ENCODE measurements at places on chromosomes 3 and 15.
A peak's percentile ranks its signal among the peaks of the same experiment; 100 is the strongest.

DNA sequence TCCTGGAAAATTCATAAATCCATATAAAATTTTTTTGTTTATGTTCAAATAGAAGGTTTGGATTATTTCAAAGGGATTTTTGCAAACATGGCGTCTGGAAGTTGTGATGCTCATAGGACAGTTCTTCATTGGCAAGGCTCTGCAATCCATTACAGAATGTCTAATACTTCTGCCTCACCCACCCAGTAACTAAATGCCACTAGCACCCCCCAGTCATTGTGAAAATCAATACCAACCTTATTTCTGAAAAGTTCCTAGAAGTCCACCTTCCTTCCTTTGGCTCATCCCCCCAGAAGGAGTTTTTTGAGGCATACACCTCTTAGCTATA is 17.9 kb downstream of the ATP11B start:
- DNase-seq = no peak

- DNase-seq = no peak
These were observed 100.4 kb upstream of the PHLDB2 start for GRCh38 chr3:111758642-111759041.

GRCh38 chr3:43503067-43503728 is 118.6 kb downstream of the ANO10 start:
- DNase-seq = no peak

GRCh38 chr3:14765576-14766427 is 53.0 kb upstream of the FGD5 start:
- no peak for DNase-seq

- DNase-seq = no peak
These were observed 27.6 kb upstream of the GPR171 start for GRCh38 chr3:151230646-151231045.

- DNase-seq = no peak
These were observed 27.9 kb upstream of the GP9 start for GRCh38 chr3:129032716-129033115.

GRCh38 chr3:32778389-32778788 is 39.4 kb upstream of the TRIM71 start:
- no peak for DNase-seq

DNA sequence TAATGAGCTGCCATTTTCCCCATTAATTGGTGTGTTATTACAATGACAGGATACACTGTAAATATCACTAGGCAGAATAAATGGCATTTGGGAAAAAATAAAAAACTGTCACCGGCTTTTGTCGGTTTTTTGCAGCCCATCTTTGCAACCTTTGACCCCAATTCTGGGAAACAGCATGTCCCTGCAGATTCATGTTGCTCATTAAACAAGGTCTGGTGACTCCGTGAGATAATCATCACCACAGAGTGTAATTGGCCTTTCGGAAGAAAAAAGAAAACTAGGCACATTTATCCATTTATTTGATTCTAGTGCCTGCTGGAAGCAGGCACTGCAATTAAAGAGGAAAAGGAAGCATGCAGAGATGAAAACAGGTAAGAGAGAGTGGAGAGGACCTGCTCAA is 64.5 kb downstream of the TRAT1 start:
- no peak for DNase-seq

DNA sequence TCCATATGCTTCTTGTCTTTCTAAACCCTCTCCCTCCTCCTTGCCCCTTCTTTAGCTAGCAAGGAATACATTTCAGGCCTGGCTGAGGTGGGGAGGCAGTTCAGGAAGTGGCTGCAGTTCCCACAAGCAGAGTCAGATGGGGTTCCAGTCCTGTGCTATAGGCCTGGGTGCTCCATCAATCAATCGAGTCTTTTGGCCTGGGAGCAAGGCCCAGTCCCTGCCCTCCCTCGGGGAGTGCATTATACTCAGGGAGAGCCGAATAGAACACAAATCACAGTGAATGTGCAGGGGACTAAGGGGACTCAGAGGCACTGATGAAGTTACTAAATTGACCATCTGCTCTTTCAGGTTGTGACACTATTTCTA is 58.0 kb upstream of the HERC1 start:
- no peak for DNase-seq

DNA sequence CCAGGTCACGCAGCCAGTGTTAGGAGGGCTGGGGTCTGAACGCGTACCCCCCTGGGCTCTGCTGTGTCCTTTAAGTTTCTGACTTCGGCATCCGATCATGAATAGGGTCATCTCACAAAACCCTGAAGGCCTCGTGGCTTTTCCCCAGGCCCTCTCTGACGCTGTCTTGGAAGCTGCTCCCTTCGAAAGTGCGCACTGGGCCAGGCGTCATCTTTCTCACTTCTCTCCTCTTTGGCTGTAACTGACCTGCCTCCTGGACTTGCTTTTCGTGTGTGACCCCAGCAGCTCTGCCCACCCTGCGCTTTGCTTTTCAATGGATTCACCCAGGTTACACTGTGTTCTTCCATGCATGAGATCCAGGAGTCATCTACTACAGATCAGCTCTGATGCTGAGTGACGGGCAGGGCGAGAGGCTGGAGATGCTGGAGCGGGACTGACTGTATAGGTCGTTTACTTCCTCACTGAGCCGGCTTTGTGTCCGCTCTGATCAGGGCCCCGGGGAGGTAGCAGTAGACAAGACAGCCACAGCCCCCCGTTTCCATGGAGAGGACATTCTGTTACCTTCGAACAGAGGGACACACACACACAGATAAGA is 45.0 kb upstream of the PCSK6 start:
- no peak for DNase-seq

DNA sequence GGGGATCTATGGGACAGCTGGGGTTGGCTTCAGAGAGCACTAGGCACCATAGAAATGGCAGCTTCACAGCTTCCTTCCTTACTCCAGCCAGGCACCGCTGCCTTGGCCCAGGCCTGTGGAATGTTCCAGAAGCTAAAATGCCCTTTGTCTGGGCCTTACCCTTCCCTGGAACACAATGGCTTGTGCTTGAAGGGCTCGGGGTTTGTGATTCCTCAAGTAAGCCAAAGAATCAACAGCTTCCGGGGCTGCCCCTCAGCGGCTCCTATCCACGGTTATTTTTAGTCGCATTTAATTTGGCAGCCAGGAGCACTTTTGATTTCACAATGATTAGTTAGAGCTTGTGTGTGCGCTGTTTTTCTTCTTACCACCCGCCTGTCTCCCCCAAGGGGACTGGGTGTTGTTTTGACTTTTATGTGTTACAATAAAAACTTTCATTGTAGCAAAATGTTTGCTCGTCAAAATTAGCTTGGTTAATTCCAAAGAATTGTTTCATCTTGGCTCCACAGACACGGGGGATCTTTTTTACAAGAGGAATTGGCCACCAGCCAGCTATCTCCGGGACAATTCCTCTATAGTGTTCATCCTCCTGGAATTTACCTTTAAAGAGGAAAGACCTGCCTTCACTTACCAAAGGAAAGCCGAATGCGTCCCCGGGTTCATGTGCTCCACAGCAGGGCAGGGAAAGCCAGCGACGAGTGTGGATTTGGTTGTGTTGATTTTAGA is 73.8 kb downstream of the TLE3 start:
- DNase-seq = no peak

DNA sequence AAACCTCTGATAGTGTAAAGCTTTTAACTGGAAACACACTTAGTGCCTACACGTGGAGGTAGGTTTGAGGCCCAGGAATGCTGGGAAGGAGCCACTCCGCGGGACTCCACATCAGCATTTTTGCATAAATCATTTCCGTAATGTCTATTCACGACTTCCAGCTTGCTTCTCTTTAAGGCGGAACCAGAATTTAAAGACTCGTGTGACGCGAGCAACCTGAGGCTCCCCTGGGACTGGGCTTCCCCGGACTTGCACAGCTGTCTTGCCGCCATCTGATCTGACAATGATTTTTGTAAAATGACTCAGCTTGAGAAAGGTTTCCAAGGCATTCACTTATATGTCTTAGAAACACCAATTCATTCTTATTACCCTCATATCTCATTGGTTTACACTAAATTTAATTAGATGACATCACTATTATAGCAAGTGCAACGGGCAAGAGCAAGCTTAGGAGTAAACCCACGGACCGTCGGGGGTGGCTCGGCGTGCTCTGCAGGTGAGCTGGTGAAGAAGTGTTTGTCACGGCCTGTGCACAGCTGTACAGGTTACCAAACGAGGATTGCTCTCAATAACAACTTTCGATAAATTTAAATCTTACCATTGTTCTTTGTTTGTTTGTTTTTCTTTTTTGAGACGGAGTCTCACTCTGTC is 95.2 kb downstream of the CHSY1 start:
- no peak for DNase-seq

DNA sequence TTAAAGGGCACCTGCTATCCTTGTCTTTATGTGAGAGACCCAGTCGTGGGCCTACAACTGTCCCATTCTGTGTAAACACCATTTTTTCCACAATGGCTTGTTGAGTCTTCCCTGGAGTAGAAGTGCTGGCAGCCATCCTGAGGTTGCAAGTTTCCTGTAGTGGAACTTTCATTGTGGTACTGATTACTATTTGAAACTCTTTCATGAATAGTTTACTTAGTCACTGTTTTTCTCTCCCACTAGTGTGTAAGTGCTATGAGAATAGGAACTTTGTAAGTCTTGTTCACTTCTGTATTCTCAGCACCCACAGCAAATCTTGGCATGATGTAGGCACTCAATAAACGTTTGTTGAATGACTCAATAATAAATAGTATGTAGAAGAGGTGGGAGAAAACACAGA is 48.6 kb downstream of the RARB start:
- DNase-seq = no peak

- DNase-seq = peak; percentile 24
These were observed 36.1 kb upstream of the MYO5C start for GRCh38 chr15:52331490-52332240.

GRCh38 chr15:77982127-77982490 is 95.4 kb downstream of the TBC1D2B start:
- DNase-seq = no peak

GRCh38 chr15:48435321-48435720 is 104.1 kb downstream of the DUT start:
- DNase-seq = no peak

- no peak for DNase-seq
These were observed 16.6 kb downstream of the SLC4A7 start for GRCh38 chr3:27467545-27467944.

DNA sequence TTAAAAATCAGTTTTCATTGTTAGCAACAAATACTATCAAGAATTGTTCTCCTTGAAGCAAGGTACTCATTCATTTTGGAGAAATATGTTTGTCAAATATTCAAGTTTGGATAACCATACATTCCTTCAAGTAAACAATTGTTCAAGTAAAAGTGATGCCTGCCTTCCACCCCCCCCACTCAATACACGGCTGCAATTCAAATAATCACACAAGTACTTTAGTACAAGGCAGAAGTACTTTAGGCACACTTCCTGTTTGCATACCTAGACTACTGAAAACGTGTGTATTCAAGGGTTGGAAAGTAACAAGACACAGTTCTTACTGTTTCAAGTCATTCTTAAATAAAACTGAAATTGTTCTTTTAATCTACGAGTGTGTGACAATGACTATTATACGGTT is 45.4 kb downstream of the TJP1 start:
- no peak for DNase-seq

GRCh38 chr3:98759629-98760028 is 3.5 kb upstream of the ST3GAL6 start:
- DNase-seq = no peak

DNA sequence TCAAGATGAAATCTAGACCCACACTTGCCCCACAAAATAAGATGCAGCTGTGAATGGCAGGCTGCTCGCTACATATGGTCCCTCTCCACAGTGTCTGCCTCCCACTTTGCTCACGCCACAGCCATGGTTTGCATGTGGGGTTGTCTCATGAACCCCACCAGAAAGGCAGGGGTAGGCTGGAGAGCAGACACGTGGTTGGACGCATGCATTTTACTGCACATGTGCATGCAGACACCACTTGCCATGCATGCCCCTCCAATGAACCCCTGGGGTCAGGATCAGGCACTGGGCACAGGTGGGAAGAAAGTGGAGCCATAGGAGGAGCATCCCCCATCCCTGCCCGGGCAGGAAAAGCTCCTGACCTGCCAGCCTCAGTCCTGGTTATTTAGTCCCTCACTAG is 20.7 kb downstream of the SCN5A start:
- no peak for DNase-seq

- no peak for DNase-seq
These were observed 234.8 kb upstream of the GADL1 start for GRCh38 chr3:31129241-31129640.

- DNase-seq = no peak
These were observed 29.1 kb downstream of the SLC6A1 start for GRCh38 chr3:11021611-11022011.

GRCh38 chr3:16102905-16103364 is 71.5 kb upstream of the GALNT15 start:
- DNase-seq = peak; percentile 84

DNA sequence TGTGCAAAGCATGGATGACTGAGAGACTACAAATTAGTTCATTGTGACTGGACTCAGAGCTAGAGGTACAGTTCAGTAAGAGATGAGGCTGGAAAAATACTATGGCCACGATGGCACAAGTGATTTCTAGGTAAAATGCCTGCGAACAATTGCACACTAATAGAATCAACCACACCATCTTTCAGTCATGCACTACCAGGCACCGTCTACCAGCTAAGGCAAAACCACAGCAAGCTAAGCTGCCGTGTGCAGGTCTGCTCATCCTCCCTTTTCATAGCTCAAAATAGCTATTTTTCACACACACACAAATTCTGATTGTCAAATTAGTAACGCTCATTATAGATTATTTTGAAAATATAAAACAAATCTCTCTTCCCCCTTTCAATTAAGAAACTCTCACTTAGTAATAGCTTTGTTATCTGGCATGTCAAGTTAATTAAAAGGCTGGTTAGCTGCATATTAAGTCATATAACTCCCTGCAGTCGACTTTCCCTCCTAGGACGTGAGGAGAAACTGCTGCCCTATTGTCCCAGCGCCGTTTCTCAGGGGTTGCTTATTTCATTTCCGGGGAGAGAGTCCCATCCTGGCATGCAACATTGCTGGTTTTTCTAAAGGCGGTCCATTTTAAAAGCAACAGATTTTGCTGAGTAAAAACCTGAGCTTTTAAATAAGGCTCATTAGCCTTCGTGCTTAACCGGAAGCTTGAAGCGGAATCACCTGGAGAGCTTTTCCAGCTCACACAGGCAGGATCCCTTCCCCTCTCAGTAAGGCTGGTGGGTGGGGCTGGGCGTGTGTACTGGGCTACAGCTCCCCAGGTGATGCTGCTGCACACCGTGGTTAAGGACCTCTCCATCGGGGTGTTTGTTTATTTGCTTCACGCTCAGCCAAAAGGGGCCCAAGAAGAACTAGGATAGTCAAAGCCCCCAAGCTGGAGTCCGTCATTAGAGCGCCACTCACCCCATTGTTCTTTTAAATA is 16.9 kb upstream of the MEX3B start:
- no peak for DNase-seq

- peak; percentile 38 for DNase-seq
These were observed 154.3 kb upstream of the BHLHE40 start for GRCh38 chr3:4824926-4825325.
